ENCODE measurements at places on chromosomes 3 and 15.

GRCh38 chr3:190076601-190077394, 43.9 kb downstream of the P3H2 start:
- DNase-seq = no peak

GRCh38 chr15:35975941-35976340, 430.0 kb upstream of the DPH6 start:
- no peak for DNase-seq

DNA sequence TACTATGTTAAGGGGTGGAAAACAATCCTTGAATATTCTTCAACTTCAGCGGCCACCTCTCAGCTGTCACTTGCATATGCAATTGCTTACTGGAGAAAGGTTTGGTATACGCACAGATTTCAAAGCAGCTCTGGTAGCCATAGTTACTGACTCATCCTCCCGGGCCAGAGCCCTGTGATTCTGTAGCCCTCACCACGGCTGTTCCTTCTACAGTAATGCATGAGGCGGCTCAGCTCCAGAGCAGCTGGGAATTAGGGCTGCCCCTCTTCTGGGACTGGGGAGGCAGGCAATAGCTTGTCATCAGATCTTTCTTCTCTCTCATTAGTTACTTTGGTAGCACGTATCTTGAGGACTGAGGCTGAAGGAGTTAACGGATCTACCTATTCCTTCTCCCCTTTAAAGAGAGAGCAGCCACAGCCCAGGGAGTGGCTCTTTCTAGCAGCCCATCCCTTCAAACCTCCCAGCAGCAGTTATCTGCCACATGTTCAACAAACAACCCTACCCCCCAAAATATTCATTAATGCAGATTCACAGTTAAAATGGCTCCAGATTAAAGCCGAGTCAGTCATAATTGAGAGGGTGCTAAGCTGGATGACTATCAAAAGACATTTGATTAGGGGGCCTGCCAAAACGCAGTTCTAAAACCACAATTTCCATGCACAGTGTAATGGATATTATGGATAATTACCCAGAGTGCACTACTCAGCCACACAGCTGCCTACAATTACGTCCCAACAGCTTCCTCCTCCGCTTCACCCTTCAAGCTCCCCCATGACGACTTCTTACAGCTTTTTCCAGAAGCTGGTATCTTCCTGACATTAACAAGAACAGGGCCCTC, 54.7 kb downstream of the ETV5 start:
- no peak for DNase-seq

DNA sequence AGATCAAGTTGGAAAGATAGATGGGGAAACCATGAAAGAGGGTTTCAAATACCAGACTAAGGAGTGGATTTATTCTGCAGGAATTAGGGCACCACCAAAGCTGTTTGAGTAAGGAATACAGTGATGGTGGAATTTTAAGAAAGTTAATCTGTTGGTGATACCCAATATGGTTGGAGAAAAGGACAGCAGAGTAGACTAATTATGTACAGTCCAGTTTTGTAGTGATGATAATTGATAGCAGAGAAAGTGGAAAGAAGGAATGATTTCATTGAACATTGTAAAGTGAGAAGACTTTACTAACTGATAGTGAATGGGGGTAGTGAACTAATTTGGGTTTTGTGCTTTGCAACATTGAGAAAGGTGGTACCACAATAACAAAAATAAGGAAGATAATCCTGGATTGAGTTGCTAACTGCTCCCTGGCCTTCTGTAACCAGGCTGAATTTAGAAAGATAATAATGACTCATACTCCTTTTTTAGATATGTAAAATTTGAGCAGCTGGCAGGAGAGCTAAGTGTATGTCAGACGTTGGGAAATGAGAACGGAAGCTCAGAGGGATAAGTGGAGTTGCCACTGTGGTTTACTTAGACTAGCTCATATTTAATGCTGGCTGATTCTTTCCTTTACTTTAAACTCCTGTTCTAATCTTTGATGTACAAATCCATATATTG, 16.9 kb downstream of the TCAIM start:
- DNase-seq = peak; percentile 14

DNA sequence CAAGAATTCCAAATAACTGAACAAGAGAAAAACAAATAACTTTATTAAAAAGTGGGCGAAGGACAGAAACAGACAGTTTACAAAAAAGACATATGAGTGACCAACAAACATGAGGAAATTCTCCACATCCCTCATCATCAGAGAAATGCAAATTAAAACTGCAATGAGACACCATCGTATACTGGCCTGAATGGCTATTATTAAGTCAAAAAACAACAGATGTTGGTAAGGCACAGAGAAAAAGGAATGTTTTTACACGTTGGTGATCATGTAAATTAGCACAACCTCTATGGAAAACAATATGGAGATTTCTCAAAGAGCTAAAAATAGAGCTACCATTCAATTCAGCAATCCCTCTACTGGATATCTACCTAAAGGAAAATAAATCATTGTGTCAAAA, 1260.4 kb upstream of the ALCAM start:
- DNase-seq = peak; percentile 59

DNA sequence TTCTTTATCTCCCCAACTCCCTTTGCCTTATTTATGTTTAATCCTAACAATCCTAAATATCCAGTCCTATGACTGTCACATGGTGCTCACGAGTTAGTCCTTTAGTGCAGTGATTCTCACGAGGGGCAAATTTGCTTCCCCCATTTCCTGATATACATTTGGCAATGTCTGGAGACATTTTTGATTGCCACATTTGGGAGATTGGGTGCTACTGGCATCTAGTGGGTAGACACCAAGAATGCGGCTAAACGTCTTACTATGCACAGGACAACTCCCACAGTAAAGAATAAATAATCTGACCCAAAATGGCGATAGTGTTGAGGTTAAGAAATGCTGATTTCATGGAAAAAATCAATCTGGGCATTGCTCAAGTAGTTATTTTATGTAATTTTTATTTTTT, 466.5 kb downstream of the ROBO2 start:
- DNase-seq = peak; percentile 38

DNA sequence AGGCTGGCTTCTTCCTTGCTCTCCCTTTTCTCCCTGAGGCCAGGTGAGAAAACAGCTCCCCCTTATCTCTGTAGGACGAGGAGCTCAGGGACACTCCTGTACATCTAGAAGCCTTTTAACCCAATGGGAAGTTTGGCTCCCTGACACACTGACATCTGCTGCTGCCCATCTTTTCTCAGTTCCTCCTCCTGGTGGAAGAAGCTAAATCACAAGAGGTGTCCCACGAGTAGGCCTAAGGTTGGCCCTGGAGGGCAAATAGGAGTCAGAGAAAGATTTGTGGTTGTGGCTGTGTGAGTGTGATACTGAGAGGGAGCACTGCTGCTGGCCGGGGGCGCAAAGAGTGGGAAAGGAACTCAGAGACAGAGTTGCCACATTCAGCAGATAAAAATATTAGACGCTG, 49.5 kb downstream of the ARHGAP31 start:
- no peak for DNase-seq

- no peak for DNase-seq
Measured at GRCh38 chr15:93929375-93930094, 301.8 kb upstream of the MCTP2 start.

DNA sequence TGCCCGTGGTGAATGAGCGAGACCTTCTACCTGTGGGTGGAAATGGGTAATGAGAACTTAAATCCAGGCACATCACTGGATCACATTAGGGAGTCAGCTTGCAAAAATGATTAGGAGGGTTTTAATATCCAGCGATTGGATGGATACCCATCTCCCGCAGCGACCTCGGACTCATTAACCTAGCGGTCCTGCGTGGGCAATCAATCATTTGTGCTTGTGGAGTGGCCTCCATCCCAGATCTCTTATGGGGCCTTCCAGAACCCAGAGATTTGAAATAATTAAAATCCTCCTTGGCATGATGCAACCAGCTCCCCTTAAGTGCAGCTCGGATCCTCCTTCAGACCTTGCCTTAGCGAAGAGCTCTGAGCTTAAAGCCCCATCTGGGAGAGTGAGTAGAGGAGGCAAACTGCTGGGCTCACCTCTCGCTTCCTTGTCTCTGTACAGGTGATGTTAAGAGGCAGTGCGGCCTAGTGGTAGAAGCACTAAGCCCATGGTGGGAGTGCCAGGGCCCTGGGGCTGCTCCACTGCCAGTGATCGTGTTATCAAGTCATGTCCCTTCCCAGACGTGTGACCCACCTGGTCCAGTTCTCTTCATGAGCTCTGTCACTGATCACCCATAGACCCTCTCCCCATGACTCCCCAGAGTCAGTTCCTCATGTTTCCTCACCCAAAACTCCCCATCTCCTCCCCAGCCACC, 285.2 kb upstream of the TLE3 start:
- no peak for DNase-seq

- no peak for DNase-seq
Measured at GRCh38 chr15:90036343-90036742, 35.2 kb downstream of the ZNF710 start.

- DNase-seq = no peak
Measured at GRCh38 chr15:31316135-31316795, 10.4 kb upstream of the KLF13 start.

Data from NCI-H69 (cell line).